Heart right ventricle (tissue), 16 donors: ENCODE measurements at places on chromosomes 6 and 20.
A peak's percentile ranks its signal among the peaks of the same experiment; 100 is the strongest.

DNA sequence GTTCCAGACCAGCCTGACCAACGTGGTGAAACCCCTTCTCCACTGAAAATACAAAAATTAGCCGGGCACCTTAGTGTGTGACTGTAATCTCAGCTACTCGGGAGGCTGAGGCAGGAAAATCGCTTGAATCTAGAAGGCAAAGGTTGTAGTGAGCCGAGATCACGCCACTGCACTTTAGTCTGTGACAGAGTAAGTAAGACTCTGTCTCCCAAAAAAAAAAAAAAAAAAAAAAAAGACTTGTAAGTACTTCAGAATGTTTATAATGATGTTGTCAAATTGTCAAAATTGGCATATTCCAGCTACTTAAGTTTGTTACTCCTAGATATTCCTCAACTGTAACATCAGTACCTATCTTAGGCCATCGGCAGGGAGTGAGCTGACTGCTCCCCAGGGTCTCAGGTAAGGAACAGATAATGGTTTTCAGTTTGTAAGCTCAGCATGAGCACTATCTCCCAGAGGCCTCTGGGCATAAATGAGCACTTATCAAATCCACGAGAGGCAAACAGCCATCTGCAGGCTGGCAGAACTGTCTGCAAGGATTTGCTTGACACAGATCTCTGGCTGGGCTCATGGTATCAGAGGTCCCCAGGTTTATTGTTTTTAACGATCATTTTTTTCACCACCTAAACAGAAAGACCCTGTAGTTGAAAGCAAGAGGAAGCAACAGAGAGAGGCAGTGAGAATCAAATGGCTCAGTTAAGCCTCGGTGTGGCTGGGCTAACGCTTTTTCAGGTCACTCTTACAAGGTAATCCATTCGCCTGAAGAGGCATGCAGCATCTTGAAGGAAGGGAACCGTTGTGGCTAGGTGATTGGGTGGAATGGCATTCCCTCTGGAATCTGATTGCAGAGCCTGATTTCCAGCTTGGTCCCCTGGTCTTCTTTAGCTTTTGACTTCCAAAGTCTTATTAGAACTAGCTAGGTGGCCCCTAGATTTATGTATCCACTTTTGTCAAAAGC is 115.9 kb downstream of the LY86 start:
- DNase-seq: no peak

DNA sequence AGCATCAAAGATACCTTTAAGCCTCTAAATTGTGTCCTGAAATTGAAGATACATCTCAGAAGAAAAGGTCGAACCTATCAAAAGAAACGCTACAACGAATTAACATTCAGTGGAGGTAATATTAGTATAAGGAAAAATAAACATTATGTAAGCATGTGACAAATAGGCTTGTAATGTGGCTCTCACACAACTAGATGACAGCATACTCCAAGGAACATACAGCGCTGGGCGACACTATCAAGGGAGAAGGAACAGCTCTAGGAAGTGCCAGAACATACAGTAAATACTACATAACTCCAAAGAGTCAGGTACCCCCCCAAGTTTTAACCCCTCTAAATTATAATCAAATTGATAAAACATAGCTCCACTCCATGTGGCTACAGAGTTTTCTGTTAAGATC is 103.5 kb downstream of the LAMP5 start:
- no peak for DNase-seq

- DNase-seq: no peak
These were observed 18.2 kb downstream of the AKAP12 start for GRCh38 chr6:151257985-151258445.

GRCh38 chr6:89148016-89148750 is 2.3 kb downstream of the PM20D2 start:
- no peak for DNase-seq

GRCh38 chr6:152170702-152171667 is 363.5 kb downstream of the ESR1 start:
- no peak for DNase-seq

DNA sequence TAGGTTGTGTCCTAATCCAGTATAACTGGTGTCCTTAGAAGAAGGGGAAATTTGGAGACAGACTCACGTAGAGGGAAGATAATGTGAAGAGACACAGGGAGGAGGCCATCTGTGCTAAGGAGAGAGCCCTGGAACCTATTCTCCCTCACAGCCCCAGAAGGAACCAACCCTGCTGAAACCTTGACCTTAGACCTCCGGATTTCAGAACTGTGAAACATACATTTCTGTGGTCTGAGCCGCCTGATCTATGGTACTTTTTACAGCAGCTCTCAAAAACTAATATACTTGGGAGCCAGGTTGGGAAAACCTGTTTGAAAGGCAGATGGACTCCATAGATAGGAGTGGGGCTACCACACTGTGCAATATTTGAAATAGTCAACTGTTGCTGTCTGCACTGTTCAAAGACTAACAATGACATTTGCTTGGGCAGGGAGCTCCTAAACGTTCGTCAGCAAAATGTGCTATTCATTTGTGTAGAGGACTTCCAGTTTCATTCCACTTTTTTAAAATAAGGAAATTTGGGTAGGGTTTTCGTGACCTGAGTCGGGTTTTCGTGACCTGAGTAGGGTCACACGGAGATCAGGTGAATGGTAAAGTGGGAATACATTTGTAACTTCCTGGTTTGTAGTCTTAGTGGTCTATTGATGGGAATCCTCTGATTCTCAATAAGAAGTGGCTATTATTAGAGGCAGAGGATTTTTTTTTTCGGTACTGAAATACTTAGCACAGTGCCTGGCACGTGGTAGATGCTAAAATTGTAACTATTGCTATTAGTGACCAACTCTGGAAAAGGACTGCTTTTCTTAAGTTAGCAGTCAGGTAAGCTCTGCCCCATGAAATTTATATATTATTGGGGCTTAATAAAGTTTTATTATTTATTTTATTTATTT is 11.4 kb downstream of the TAGAP start:
- DNase-seq: no peak

DNA sequence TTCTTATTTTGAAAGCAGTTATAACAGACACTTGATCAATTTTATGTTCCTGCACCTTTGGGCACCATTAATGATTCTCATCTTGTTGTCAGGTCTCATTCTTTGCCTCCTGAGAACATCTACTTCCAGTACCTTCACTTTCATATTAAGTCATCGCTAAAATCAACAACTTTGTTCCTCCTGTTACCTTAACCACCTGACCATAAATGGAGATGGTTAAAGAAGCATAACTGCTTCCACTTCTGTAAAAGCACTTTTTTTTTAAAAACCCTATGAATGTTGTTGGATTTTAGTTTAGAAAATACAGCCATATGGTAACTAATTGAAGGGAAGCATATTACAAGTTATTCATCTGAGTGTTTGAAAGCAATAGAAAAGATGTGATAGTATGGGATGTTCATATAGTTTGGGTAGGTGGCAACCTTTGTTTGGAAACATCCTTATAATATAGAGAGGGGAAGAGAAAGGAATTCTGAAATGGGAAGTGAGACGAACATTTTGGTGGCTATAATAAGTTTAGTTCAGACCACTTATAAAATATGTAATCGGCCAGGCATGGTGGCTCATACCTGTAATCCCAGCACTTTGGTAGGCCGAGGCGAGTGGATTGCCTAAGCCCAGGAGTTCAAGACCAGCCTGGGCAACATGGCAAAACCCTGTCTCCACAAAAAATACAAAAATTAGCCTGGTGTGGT is 53.9 kb downstream of the AFG1L start:
- no peak for DNase-seq

DNA sequence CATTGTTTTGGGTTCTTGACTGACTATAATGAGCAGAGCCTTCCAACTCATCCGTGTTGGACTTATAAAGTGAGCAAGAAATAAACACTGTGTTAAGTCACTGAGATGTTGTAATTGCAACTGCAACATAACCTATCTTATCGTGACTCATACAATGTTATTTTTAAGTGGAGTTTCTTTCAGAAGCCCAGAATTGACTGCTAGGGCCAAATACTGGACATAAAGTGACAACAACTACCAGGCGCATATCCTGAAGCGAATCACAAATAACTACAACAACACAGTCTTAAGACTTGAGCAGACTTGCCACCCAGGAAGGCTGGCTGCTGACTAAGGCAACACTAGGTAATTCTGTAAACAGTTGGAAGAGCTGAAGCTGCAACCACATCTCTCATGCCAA is 326.6 kb downstream of the COL12A1 start:
- DNase-seq: no peak

GRCh38 chr20:39897058-39897457 is 792.0 kb downstream of the MAFB start:
- DNase-seq: no peak

- DNase-seq: peak; percentile 71
These were observed at the start of gene GPSM3 for GRCh38 chr6:32192608-32193039. Gene GPSM3, minus strand, starts transcription at chr6:32192643. Its CDS starts 130 bp downstream, at chr6:32192513.

DNA sequence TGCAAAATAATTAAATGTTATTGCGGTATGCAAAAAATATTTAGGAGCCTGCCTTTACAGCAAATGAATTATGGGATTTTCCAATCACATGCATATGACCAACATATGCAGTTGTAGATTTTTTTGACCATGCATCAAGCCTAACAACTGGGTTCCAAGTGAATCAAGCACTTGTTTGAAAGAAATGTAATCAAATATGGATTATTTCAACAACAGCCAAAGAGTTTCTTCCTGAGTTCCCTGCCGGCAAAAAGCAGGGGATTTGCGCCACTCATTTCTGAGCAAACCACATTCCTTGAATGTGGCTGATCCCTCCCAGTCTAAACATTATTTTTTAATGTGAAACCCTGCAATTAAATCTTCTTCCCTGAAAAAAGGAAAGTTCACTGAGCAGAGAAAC is 100.1 kb upstream of the ADTRP start:
- DNase-seq: no peak
